Hematopoietic multipotent progenitor cell (in vitro differentiated cells): ENCODE measurements at places on chromosomes 1 and 21.
A peak's percentile ranks its signal among the peaks of the same experiment; 100 is the strongest.

- DNase-seq: no peak
Observed at GRCh38 chr1:107293901-107294613, 153.2 kb downstream of the NTNG1 start.

DNA sequence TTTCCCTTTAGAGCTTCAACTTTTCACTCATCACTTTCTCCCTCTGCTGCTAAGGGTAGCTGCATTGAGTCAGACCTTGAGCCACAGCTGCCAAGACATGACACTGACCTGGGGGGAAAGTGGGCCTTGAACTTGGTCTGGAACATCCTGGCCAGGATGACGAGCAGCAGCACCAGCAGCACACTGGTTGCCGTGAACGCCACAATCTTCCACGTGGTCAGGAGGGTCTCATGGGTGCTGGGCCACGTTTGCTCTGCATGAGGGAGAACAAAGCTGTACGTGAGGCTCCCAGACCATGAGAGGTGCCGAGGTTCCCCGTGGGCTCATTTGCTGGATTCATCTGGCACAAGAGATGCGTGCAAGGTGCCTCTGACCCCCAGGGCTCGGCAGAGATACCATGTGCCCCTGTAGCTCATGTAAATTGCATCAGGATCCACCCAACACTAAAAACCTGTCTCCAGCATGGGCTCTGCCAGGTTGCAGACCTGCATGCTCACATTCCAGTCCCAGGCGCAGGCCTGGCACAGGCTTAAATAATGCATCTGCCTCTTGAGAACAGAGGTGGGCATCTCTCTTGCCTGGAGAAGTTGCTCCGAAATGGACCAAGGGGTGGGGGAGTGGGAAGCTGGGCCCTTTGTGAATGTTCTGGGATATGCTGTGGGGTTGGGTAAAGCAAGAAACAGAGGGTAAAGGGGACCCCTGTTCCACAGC is 84.6 kb upstream of the TLR5 start:
- no peak for DNase-seq

DNA sequence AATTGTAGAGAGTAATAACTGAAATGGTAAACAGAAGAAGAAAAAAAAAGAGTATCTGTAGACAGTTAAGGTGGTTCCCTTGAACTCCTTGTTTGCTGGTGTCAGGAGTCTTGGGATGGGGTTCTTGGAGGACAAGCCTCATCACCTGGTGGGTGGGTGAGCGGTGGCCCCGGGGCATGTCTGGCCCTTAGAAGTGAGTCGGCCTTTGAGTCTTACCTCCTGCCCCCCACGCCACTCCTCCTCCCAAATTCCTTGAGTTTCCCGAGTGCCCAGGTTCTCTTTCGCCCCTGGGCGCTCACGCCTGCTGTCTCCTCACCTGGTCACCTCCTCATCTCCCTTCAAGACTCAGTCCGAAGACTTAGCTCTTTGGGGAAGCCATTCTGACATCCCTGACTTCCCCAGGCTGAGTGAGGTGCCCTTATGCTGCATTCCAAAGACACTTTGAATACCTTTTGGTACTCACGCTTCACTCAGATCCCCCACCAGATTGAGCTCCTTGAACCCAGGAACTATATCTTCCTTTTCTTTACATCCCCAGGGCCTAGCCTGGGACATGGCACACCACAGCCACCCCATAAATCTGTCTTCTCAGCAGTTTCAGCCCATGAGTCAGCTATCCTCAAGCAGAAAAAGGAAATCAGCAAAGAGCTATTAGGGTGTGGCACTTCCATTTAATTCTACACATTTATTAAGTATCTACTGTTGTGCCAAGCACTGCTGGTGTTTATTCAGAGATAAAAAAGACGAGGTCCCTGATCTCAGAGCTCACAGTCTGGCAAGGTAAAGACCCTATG is 13.5 kb upstream of the IKBKE start:
- peak; percentile 36 for DNase-seq

GRCh38 chr1:211236633-211237320 is 22.4 kb upstream of the RCOR3 start:
- DNase-seq: no peak

DNA sequence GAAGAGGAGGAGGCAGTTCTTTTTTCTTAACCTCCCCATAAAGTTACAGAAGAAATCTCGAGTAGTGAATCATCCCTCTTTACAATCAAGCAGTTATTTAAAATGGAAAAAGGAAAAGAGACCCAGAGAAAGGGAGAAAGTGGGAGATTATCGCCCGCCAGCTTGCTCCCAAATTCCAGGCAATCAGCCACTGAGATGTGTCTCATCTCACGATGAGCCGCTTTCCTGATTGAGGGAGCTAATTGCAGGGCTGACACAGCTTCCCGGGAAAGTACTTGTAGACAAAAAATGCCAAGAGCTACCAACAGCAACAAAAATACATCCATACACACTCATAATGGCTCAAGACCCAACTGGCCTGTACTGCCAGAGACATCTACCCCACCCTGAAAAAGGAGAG is 191.6 kb upstream of the ZC3H12A start:
- no peak for DNase-seq
